ENCODE measurements at places on chromosomes 5 and 9. TPM values are rescaled to one million over a fixed set of nuclear protein-coding genes. Genes with fewer than 3 reads are reported as not detected.
A peak's percentile ranks its signal among the peaks of the same experiment; 100 is the strongest.

Gene PFN3
- not detected for total RNA-seq

DNA sequence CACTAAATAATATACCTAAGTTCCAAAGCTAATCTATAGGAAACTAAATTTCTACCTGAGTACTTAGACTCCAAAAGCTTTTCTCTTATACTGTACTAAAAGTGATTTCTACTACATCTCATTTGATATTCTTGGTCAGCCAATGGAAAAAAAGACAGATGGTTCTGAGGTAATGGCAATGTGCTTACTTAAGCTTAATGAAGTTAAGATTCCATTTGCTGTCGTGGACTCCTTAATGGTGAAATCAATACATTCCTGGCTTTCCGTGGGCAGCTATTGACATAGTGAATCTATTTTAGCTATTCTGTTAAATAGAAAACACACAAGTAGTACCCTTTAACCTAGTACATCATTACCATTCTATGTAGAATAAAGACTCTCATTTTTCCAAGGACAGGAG is 1825.6 kb upstream of the CDH9 start:
- no peak for DNase-seq

GRCh38 chr5:62138607-62139006 is 167.4 kb upstream of the KIF2A start:
- no peak for DNase-seq

Gene PCDHGB7
- total RNA-seq = 1.7 TPM

- no peak for DNase-seq
Measured at GRCh38 chr9:119078015-119078414, 291.2 kb downstream of the BRINP1 start.

GRCh38 chr5:51974834-51975233 is 591.6 kb downstream of the ISL1 start:
- DNase-seq = no peak

DNA sequence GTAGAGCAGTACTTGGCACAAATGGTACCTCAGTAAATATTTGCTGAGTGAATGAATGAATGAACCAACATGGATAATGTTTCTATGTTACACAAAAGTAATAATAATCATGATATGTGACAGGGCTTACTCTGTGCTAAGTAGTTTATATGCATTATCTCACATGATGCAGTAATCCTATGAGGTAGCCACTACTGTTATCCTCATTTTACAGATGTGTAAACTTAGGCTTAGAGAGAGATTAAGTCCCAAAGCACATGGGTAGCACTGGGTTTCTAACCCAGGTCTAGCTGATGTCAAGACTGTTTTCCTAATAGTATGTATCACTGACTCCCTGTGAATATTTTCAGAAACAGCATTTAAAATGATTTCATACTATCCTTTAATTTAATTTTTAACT is 44.1 kb upstream of the VDAC1 start:
- DNase-seq = no peak

Gene C9orf40
- total RNA-seq = 3.0 TPM

GRCh38 chr9:97064176-97064575 is 25.2 kb upstream of the CTSV start:
- no peak for DNase-seq

DNA sequence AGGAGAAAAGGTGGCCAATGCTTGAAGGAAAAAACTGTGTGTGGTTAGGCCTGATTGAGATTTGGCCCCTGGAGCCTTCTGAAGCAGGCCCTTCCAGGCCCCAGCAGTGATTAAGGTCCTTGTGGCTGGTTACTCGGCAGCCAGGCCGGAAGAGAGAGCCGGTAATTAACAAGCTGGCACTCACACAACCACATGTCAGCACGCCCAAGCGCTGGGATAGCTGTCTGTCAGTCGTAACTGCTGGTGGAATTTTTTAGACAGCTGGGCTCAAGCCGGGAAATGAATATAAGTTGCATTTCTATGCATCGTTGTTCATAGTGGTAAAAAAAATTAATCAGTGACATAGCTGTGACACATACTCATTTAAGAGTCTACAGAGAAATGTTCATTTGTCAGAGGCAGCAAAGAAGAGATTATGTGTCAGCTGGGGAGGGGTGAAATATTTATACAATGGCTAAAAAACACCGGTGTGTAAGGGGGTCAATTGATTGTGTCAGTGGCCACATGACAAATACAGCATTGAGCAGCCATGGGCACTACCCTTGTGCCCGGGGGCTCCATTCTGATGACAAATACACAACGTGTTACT is 13.7 kb upstream of the ARAP3 start:
- peak; percentile 89 for DNase-seq

DNA sequence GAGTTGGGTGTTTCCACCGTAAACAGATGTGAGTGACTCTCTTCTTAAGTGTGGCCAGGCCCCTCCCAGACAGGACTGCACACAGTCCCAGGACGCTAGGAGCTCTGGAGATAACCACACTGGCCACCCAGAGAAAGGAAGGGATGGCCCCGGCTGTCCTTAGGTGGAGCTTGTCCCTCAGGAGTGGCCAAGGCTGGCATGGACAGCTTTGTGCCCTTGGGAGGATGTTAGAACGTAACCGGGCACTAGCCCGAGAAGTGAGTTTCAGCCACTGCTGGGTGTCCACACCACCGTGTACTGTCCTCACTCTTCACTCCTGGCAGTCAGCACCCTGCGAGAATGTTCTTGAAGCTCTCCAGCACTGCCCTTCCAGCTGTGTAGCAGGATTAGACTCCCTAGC is 35.8 kb upstream of the FCN2 start:
- no peak for DNase-seq

Gene FAM53C
- 26.2 TPM for total RNA-seq

Data from renal cortical epithelial cell (primary cell).